ENCODE measurements at places on chromosomes 3 and 15.

DNA sequence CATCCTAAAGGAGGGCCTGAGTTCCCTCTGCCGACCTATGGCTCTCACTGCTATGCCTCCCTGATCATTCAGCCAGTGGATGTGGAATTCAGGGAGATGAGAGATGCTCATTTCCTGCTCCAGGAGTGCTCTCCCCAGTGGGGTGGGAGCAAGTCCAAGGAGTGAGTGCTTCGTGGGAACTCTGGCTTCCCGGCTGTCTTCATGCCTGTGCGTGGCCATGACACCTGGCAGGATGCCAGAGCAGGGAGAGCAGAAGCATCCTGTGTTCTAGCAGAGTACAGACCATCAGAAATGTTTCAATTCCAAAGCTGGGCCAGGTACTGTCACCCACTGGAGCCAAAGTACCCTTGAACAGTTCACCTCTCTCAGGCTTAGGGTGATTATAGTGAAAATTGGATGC lies 45.1 kb downstream of the APH1B start:
- no peak for DNase-seq

- DNase-seq = peak; percentile 2
These were observed 50.0 kb upstream of the NMD3 start for GRCh38 chr3:161171113-161171512.

- no peak for DNase-seq
These were observed 85.6 kb upstream of the POU1F1 start for GRCh38 chr3:87361956-87362355.

GRCh38 chr3:11245827-11246662 lies 26.2 kb upstream of the ATG7 start:
- no peak for DNase-seq

- DNase-seq = no peak
These were observed 25.1 kb downstream of the CNTN6 start for GRCh38 chr3:1117843-1118473.

DNA sequence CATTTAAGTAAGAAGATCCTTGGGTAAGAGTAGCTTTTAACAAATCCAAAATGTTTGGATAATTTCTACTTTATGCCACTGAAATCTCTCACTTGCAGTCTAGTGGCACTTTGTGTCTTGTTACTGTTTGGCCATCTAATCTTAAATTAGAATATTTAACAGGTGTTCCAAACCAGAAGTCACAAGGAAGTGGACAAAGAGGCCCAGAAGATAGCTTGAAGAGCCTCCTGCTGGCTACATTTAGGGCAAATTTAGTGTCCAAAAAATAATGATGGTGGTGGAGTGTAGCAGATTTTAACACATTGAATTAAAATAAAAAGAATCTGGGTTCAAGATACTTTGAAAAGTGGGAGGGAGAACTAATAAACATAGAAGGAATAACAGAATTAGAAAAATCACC lies 172.2 kb downstream of the GHSR start:
- no peak for DNase-seq

DNA sequence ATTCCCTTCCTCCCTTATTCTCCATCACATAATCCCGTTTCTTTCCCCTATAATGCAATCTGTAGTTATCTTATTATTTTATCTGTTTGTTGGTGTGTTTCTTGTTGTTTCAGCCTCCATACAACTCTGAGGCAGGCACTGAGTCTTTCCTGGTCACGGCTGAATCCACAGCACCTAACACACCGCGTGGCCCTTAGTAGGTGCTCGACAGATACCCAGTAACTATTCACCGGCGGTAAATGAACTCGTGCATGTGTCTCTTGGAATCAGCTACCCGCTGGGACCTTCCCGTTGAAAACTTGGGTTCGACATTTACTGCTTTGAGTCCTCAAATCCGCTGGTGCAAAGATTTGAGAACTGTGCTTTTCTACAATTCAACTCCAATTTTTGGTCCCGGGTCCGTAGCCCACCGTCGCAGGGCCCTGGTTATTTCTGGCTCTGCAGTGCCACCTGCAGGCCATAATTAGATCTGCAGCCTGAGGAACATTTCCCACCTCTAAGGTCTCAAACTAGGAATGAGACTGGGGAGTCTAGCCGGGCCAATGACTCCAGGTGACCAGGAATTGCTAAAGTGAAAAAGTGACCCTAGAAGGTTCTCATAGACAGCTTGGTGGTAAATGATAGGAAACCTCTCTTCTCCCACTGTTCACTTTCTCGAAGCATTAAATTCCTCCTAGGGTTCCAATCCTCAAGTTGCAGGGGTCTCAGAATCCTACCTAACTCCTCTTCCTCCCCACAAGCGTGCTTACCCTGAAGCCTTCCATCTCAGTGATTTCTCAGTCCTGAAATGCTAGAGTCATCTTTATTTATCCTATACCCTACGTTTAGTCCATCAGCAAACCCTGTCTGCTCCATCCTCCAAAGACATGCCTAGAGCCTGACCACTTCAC lies 40.0 kb upstream of the TRH start:
- peak; percentile 37 for DNase-seq

GRCh38 chr3:12349895-12350811 lies 61.3 kb downstream of the PPARG start:
- DNase-seq = no peak

GRCh38 chr3:48990636-48991469 lies 812 bp downstream of the P4HTM start:
- DNase-seq = no peak

- no peak for DNase-seq
These were observed 133.6 kb downstream of the ATP8B4 start for GRCh38 chr15:49985463-49985862.

- DNase-seq = no peak
These were observed 319.6 kb upstream of the IL12A start for GRCh38 chr3:159668990-159669476.

DNA sequence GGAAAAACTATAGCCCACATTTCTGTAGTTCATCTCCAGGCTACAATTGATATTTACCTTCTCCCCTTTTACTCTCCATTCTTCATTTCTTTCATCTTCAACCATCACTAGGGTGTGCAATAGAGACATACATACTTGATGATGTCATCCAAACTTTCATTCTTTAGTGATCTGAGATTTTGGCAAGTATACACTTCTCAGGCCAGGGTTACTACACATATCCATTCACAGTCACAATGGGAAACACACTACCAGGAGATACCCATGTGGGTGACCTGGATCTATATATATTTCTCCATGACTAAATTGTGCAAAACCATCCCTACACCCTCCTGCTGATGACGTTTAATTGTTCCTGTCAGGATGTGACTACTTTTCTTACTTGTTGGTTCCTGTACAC lies 769.5 kb upstream of the DPPA4 start:
- no peak for DNase-seq

DNA sequence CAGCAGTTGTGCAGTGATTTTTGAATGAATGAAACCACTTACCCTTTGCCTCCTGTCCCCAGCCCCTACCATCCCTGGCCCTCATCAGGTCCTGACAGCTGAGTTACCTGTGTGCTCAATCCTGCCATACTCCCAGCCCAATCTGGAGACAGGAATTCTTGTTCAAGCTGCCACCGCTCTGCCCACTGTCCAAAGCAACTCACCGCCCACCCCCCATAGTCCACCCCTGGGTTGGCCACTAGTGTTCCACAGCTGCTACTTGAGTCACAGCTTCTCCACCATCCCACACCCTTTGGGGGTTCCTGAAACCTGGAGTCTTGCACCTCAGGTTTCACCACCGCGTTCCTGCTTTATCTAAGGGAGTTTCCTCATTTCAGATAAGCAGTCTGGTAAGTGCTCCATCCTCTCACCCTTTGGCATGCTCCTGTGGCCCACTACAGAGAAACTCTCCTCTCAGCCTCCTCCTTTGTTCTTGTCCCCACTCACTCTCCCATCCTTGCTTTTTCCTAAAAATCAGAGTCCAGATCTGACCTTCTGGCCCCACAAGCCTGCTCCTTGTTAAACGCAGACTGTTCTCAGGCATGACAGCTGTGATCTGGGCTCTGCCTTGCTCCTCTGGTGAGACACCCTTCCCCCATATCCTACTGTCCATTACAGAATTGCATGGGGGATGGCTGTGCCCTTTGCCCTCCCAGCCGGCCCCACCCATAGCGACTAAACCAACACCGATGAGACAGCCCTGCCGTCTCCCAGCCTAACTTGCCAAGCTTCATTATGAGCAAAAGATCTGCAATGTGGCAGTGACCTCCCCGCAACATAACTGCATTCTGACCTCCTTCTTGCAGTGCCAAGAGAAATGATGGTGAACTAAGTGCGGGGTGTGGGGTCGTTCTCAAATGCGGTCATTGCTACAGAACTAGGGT lies 50.0 kb downstream of the CYP19A1 start:
- no peak for DNase-seq

GRCh38 chr3:4158329-4158728 lies 144.8 kb upstream of the SETMAR start:
- DNase-seq = no peak

- no peak for DNase-seq
These were observed 172.8 kb upstream of the P2RY1 start for GRCh38 chr3:152662157-152662556.

DNA sequence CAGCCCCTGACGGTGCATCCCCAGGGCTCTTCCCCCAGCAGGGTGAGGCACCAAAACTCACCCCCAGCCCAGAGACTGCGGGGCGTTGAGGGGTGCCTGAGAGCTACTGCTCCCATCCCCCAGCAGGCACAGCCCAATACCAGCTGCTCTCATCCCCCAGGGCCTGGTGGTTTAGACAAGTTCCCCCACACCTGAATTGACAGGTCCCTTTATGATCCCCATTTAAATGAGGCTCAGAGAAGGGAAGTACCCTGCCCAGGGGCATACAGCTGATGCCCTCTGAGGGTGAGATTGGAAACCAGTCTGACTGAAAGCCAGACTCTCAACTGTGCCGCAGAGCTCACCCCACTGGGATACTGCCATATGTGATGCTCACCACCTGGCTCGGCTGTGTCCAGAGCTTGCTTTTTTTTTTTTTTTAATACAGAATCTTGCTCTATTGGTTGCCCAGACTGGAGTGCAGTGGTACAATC lies 20.1 kb downstream of the DUSP7 start:
- no peak for DNase-seq

DNA sequence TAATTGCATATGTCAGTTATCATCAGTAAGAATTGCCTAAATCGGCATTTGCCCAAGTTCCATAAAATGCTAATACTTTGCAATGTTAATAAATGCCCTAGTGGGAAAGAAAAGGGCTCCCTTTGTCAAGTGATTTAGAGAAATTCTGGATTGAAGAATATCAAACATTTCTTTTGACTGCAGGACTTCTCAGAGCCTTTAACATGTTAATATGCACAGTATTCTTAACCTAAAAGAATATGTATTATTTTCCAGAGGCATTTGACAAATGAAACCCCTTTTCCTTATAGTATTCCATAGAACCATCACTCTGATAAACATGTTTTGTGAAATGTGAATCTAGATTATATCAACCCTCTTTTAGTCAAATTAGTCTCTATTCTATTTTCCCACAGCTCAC lies 452.2 kb upstream of the WNT5A start:
- DNase-seq = no peak

GRCh38 chr15:80562033-80562432 lies 133.1 kb upstream of the ABHD17C start:
- no peak for DNase-seq

- no peak for DNase-seq
These were observed 596.0 kb downstream of the NTRK3 start for GRCh38 chr15:87660251-87661129.

GRCh38 chr3:153396581-153396980 lies 234.6 kb downstream of the RAP2B start:
- no peak for DNase-seq

DNA sequence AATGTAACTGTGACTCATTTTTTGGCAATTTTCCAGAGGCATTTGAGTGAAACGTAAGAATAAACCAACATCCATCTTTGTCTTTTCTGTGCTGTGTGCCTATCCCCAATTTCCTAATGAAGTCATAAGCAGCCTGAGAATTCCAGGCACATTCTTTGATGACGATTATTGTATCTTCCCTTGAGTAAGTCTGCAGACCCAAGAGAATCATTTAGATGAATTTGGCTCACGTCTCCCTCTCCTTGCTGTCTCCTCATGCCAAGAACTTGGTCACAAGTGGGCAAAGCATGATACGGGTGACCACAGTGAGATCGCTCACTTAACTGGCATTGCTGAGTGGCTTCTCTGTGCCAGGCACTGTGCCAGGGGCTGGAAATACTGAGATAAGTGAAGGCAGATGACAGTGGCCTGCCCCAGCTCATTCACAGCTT lies 384.5 kb upstream of the IL12A start:
- DNase-seq = no peak

- DNase-seq = no peak
These were observed 49.8 kb upstream of the CTDSPL start for GRCh38 chr3:37811625-37812498.

DNA sequence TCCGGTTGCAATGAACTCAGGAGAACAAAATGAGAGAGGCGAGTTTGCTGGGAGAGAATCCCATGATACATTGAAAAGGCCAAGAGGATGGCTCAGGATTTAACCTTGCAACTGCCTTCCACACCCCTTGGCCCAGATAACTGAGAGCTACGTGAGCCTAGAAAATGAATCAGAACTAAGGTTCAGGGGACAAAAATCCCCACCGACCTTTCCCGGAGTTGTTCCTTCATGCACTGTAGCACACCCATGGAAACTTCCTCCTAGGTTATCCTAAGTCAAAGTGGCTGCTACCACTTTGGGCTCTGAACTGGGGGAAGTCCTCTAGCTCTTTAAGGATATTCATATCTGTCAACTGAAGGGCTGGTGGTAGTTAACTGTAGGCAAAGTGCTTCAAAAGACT lies 58.3 kb upstream of the SLC4A7 start:
- no peak for DNase-seq

DNA sequence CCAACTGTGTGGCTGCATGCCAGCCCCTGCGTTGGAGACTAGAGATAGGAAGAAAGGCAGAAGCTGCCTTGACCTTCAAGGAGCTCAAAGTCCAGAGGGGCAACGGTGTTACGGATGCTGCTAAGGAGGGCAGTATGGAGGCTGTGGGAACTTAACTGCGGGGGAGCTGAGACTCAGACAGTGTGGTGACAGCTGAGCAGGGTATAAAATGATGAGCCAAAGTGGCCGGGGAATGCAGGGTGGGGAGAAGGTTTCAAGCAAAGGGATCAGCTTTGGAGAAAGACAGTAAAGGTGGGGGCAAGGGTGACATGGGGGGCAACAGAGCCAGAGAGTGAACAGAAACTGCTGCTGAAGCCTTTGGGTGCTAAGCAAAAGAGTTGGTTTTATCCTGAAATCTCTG lies 6.2 kb upstream of the CYP1A2 start:
- no peak for DNase-seq

Measured in muscle of arm (tissue), 14 donors.